ENCODE measurements at places on chromosomes 2 and 18.
A peak's percentile ranks its signal among the peaks of the same experiment; 100 is the strongest.

- no peak for DNase-seq
Observed at GRCh38 chr2:72544554-72544953, 281.3 kb downstream of the EXOC6B start.

DNA sequence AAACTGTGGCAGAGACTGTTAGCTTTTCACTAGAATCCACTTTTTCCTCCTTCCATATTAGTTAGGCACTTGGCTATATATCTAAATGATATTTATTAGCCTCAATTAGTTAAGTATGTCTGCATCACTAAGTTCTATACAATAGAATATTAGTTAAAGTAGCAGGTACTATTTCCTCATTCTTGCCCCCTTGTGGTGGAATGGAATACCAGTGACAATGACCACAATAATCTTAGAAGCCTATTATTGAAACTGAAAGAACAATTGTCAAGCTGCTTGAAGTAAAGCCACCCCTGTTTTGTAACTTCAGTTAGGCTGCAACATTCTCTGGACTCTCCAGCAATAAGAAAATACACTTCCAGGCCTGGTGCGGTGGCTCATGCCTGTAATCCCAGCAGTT lies 476.3 kb upstream of the VWC2L start:
- DNase-seq: no peak

DNA sequence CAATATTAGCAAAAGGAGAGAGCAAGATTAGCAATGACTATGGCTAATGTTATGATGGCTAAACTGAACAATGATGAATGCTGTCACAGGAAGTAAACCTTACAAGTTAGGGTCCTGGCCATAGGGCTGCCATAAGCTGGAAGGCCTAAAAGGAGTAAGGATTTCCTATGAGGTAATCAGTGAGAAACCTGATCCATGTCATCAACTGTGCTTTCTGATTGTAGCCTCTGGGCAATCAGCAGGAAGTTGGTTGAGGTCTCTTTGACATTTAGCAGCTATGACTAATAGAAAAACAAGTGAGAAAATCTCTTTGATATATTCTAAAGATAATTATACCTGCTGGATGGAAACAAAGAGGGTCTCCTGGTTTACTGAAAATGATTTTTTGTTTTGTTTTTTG lies 193.0 kb downstream of the RAB3GAP1 start:
- DNase-seq: no peak

DNA sequence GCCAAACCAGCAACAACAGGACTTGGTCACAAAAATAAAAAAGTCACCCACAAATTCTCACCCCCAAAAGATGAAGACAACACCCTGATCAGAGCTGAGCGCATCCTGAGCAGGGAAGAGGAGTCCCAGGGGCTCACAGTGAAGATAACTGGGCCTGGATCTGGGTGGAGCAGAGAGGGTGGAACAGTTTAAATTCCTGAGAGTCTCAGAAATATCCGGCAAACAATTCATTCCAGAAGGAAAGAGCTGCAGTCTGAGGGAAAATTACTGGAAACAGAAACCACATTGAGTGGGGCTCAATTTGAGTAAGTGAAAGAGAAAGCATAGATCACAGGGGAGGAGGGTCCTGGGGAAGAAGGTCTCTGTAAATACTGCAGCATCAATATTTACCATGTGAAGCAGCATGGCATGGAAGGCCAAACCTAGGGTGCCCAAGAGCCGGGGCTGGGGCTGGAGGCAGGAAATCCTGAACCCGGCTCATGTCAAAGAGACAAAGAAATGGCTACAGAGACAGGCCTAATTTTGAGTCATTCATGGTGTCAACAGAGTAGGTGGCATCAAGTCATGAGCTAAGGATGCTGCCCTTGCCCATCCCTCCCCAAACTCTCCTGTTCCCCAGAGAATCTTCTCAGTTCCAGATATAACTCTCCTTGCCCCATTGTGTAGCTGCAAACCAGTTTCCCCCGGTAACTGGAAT lies 61.4 kb upstream of the ZBTB7C start:
- no peak for DNase-seq

DNA sequence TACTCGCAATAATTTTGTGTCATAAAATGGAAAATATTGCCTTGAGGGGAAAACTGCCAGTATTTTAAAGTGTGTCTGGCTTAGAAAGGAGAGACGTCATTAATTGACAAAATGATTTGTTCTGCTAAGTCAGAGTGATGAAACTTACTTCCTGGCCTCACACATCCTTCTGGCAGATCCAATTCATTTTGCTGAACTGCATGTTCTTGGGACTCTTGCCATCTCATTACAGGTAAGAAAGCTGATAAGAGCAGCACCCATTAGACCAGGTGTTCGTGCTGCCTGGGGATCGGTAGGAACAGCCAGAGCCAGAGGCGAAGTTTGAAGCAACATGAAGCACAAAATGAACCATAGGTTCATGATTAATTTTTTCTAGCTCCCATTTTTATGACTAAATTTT lies 38.0 kb downstream of the KCNE4 start:
- no peak for DNase-seq

DNA sequence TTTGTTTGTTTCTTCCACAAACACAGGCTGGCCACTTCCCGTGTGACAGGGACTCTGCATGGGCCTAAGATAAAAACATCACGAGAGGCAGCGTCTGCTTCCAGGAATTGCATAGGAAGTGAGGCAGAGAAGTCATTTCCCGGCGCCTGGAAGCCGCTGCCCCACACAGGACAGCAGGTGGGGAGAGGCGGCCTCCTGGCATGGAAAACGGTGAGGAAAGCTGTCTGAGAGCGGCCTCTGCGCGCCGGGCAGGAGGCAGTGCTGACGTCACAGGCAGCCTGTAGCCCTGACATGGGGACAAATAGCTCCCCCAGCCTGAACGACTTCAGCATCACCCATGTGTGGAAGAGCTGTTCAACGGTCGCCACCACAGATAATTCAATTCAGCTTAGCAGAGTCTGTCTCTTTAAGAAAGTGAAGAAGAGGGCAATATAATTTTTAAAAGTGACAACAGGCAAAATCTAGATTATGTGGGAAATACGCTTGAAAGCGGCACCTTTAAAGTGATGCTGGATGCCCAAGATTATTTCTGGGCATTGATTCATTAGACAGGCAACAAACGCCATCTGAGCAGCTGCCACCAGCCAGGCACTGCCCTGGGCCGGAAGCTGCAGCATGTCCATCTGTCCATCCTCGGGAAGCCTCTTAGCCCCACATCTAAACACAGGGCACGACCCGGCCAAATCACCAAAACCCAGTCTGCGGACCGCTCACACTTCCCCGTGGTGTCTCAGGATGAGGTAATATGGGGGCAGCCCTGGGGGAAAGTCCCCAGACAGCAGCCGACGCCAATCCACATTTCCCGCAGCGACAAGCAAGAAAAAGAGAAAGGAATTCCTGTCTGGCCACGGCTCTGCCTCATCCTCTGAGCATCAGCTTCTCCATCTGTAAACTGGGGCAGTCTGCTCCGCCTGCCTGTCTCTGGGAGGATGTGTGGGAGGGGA lies 138.9 kb downstream of the PXDN start:
- no peak for DNase-seq

DNA sequence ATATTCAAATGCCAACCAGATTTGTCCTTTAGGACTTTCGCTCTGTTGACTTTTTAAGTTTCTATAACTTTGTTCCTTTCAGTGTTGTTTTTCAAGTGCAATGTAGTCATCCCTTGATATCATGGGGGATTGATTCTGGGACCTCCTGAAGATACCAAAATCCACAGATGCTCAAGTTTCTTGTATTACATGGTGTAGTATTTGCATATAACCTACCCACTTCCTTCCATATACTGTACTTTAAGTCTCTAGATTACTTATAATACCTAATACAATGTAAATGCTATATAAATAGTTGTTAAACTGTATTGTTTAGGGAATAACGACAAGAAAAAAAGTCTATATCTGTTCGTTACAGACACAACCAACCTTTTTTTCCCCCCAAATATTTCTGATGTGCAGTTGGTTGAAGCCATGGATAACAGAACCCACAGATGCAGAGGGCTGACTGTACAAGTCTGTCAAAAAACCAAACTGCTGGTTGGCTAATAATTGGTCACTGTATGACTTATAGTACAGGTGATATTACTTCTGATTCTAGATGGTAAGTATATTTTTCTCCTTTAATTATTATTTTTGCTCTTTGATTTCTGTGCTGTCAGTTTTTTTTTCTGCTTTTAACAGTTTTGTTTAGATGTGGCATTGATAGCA lies 201.7 kb upstream of the STON1 start:
- DNase-seq: no peak

GRCh38 chr2:142893241-142893640 lies 15.8 kb downstream of the KYNU start:
- DNase-seq: no peak

GRCh38 chr18:48022531-48023329 lies 92.3 kb upstream of the SMAD2 start:
- DNase-seq: peak; percentile 50

- no peak for DNase-seq
Observed at GRCh38 chr18:47986620-47987387, 56.3 kb upstream of the SMAD2 start.

- no peak for DNase-seq
Observed at GRCh38 chr2:133774654-133775015, 206.4 kb upstream of the NCKAP5 start.

- DNase-seq: no peak
Observed at GRCh38 chr2:144052083-144052482, 467.8 kb downstream of the ZEB2 start.

GRCh38 chr2:155708071-155708470 lies 624.5 kb downstream of the NR4A2 start:
- DNase-seq: no peak

- no peak for DNase-seq
Observed at GRCh38 chr2:85504778-85505261, 34.1 kb upstream of the MAT2A start.

DNA sequence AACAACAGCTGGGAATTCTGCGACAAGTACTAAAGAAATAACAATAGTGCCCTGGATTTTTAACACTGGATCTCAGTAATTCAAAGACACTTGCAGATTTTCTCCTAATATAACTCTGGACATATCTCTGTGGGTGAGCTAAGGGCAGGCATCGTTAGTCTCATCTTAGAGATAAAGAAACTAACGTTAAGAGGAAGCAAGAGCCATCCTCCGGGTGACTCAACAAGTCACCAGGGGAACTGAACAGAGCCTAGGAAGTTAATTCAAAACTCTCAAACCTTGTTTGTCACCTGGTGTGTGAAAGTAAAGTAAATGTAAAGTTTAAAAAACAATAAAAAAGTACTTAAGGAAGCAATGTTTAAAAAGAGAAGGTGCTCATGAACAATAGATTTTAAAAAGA lies 41.6 kb upstream of the NRP2 start:
- no peak for DNase-seq

DNA sequence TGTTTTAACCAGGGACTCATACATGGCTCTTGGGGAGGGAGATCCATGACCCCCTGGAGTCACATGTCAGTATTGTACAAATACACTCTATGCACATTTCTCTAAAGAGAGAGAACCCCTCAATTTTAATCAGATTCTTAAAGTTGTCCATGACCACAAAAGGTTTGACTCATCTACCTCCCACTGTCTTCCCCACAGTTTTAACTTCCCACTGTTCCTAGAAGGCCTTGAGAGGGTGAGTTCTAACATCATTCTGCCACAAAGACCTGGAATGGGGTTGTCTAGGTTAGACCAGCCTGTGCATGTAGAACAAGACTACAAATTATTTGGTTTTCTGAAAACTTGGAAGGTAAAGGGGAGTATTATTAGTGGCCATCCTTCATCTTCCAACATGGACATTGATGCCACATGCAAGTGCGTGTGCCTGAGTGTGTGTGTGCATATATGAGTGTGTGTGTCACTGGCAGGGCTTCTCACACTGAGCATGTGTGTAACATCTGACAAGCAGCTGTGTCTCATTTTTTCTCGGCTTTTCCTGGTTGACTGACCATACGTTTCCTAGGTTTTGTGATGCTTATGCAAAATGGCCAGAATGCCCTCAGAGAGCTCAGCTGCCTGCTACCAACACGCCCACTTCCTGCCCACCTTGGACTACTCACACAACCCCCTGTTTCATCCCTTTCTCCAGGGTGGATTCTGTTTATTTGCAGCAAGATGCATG lies 94.6 kb upstream of the LGALSL start:
- no peak for DNase-seq

DNA sequence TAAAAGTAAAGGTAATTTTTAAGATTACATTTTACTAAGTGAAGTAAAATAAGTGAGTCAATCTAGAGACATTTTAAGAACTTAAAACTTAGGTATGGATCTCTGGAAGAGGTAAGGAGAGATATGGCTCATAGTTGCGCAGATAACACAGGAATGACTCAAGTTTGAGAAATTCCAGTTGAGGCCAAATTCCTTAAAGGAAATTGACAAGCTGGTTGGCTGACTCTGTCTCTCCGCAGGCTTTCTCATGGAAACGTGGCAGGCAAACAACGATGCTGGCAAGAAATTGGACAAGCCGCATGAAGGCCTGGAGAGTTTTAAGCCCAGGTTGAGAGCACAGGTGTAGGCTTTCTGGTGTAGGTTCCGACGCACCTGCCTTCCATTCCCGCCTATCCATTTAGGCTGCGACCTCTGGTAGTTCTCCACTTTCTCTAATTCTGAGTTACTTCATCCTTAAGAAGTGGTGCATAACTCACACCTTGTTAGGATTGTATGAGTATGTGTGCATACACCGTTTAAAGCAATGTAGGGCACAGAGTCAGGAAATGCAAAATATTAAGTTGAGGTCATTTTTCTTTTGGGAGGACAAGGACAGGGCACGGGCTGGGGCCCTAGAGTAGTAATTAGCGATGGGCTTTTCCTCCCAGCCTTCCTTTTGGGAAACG lies 589 bp upstream of the DAW1 start:
- DNase-seq: no peak

- DNase-seq: peak; percentile 59
Observed at GRCh38 chr18:77857678-77858655, 608.3 kb downstream of the GALR1 start.

DNA sequence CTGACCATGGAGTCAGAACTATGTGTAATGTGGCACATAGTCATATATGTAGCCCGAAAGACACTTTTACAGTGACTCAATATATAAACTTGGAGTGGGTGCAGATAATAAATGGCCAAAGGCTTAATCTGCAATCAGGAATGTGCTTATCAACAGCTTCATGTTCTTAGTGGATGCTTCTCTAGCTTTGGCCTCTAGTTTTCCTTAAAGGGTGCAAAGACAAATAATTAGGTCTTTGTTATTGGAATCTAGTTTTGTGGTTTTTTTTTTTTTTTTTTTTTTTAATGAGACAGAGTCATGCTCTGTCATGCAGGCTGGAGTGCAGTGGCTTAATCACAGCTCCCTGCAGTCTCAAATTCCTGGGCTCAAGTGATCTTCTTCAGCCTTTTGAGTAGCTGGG lies 625.6 kb downstream of the EPHA4 start:
- DNase-seq: no peak

DNA sequence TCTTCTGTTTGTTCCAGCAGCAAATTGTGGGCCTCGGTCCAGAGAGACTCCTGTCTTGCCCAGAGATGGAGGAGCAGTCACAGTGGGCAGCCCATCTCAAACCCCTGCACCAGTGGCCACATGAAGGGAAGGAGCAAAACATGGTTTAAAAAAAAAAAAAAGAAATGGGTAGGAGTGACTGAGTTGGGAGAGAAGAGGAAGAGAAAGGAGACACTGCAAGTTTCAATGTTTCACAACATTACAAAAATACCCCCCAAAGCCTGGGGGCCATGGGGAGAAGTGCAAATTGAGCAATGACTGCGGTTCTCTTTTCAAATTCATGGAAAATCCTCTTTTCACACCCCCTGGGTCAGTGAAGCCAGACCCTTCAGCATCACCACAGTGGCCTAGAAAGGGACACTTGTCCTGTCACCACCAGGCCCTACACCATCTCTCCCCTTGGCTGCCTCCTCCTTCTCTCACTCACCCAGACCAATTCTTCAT lies 117.1 kb downstream of the ZFP36L2 start:
- no peak for DNase-seq
